ENCODE measurements at places on chromosomes 6 and 20.
A peak's percentile ranks its signal among the peaks of the same experiment; 100 is the strongest.

DNA sequence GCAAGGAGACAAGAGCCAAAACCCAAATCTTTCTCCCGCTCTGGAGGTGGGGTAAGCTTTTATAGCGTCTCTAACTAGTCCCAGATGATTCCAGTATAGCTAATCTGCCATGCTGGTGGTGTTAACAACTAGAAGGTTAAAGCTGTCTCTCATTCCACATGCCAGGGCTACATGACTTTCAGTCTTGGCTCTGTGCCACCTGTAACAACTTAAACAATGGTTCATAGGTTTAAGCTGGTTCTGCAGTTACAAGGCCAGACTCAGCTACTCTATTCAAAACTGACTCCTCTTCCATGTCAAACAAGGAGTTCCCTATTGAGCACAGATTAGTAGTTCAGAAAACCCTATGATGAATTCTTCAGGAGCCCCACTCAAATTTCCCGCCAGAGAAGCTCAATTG lies 128.9 kb downstream of the ELOVL4 start:
- DNase-seq, result no peak

DNA sequence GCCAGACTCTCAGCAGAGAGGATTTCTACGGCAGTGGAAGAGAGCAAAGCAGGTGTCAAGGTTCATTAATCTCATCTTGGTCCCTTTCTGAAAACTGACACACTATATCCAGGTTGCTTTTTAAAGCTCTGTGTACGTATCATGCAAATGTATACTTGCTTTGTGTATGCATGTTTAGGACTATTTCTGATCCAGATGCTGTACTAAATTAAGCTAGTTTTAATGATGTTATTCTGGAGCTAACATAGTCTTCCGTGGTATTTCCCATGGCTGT lies 59.2 kb upstream of the SNX9 start:
- no peak for DNase-seq

- DNase-seq, result no peak
Observed at GRCh38 chr6:27025351-27025750, 222.2 kb upstream of the PRSS16 start.

- DNase-seq, result no peak
Observed at GRCh38 chr6:98669371-98669770, 165.0 kb upstream of the POU3F2 start.

GRCh38 chr6:37174515-37175331 lies 4.8 kb downstream of the PIM1 start:
- peak; percentile 49 for DNase-seq

DNA sequence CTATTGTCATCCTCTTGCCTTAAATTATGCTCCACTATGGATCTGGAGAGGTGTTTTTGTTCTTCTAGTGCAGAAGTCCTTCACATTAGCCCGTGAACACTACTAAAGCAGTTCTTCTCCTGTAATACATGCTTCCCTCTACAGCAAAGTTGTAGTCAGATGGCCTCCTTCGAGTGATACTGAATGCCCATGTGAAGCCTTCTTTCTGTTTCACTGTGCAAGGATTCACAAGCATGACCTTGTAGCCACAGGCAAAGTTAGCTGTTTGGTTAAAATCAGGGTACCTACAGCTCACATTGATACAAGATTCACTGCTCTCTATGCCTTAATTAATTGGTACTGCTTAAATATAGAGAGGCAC lies 47.6 kb downstream of the ARHGAP18 start:
- no peak for DNase-seq

DNA sequence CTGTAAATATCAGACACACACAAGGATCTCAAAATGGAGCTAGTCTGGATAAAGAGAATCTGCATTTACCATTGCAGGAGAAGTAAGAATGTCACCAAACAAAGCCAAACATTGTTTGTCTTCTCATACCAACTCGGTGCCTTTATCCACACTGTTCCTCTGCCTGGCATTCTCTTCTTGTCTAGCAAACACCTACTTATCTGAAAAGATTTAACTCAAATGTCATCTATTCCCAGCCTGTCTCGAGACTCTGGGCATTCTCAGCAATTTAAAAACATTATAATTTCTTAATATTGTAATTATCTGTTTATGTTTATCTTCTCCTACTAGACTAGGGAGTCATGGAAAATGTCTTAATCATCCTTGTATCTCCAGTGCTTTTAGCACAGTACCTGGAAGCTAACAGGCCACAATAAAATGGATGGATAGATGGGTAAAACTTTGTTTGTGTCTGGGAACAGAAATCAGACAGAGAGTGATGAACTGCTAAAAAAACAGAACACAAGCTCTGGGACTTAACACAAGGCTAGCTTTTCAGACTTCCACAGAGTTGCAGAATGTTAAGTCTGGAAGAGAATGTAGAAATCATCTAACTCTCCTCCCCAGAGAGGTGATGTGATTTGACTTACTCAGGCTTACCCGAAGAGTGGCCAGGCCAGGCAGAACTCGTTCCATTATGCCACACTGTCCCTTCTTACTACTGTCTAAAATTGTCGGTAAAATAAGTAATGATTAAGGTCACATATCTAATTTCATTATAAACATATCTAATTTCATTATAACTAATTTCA lies 42.3 kb upstream of the FAM83C start:
- DNase-seq, result no peak

DNA sequence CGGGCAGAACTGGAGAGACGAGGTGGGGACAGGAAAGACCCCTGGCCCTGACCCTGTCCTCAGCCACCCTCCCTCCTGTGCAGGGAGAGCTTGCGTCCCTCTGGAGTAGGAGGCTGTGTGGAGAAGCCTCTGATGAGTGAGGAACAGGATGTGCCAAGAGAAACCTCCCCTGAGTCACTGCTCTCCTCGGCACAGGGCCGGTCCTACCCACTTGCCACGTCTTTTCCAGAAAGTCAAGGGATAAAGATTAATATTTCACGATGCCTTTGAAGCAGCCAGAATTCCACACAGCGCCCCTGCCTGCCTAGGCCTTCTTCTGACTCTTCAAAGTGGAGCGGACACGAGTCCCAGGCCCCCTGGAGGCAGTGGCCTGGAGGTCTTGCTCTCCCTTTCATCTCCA lies 34.9 kb upstream of the THBS2 start:
- no peak for DNase-seq

- DNase-seq, result no peak
Observed at GRCh38 chr6:6689400-6690143, 101.1 kb downstream of the LY86 start.

DNA sequence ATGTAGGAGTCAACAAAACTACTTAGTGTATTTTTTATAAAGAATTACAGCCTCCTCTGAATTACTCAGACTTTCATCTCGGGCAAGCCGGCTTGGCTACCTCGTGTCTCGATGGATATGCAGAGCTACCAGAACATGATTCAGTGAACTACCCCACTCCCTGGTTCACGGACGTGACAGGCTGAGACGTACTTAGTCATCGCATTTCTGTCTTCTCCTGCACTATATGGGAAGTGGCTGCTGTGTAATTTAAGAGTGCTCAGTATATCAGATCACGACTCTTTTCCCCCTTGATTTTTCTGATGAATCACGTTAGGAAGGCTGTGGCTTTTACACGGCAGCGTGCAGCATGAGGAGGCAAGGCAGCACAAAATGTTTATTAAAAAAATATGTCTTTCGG lies 302.7 kb upstream of the ZFP64 start:
- DNase-seq, result no peak

DNA sequence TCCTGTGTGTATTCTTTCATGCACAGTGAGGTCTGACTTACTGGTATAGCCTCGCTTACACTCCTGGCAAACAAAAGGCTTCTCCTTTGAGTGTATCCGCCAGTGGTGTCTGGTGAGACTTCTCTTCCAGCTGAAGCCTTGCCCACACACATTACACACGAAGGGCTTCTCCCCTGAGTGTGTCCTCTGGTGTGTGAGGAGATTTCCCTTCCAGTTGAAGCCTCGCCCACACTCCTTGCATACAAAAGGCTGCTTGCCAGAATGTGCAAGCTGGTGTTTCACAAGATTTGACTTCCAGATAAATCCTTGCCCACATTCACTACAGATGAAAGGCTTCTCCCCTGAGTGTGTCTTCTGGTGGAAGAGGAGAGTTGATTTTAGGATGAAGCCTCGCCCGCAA lies 21.5 kb downstream of the ZNF337 start:
- no peak for DNase-seq

- DNase-seq, result no peak
Observed at GRCh38 chr6:144417681-144418080, 132.5 kb downstream of the UTRN start.

GRCh38 chr20:21358737-21359136 lies 38.6 kb downstream of the NKX2-4 start:
- no peak for DNase-seq

- peak; percentile 42 for DNase-seq
Observed at GRCh38 chr6:37105148-37106050, 64.6 kb upstream of the PIM1 start.

DNA sequence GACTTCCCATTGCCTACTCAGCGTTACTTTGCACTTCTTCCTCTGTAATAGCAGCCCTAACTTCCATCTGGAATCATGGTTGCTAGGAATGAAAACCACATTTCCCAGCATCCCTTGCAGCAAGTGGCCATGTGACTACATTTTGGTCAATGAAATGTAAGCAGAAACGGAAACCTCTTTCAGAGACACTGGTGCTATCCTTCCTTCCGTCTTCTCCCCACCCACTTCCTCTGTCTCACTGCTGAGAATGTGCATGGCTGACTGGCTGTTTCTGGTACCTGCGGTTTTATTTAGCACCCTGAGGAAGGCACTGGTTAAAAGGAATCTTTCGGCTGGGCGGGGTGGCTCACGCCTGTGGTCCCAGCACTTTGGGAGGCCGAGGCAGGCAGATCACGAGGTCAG lies 107.4 kb downstream of the SCML4 start:
- DNase-seq, result no peak

DNA sequence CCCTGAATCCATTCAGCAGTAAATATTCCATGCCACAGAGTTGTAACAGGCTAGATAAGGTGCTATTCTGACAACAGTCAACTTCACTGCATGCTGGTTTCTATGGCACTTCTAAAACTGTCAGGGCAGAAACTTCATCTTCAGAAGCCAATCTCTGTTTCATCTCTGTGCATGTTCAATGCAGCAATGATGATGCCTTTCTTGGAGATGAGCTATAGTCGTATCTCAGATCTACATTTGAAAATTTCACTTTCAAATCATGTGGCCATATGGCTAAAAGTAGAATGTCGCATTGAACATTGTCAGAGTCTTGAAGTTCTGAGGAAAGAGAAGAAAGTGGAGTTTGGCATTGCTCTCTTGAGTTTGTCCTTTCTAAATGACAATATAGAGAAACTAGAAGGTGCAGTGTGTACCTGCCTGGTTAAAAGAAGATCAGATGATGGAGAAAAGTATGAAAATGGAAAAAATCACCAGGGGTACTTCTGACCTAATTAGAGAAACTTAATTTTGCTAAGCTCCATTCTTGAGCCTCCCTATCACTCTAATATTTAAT lies 49.0 kb upstream of the VSTM2L start:
- DNase-seq, result no peak

DNA sequence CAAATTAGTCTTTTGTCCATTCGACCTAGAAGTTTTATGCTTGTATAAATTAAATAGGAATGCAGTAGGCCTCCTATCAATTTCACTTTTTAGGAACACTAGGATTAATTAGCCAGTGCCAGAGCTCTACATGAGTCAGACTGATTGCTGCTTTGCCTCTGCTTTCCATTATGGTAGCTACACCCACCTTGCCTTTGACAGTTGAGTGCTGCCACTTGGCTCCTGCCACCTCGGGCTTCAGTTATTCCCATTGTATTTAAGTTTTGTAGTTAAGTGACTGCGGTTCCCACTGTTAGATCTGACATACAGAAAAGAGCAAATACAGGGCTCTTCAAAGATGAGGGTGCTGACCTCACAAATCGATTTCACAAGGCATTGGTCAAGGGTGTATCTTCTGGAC lies 16.6 kb upstream of the WFDC12 start:
- DNase-seq, result no peak

- DNase-seq, result no peak
Observed at GRCh38 chr20:39248171-39248861, 286.2 kb downstream of the DHX35 start.

- no peak for DNase-seq
Observed at GRCh38 chr6:3211681-3212080, 15.8 kb downstream of the TUBB2B start.

GRCh38 chr6:52555518-52556233 lies 21.2 kb downstream of the TRAM2 start:
- no peak for DNase-seq

DNA sequence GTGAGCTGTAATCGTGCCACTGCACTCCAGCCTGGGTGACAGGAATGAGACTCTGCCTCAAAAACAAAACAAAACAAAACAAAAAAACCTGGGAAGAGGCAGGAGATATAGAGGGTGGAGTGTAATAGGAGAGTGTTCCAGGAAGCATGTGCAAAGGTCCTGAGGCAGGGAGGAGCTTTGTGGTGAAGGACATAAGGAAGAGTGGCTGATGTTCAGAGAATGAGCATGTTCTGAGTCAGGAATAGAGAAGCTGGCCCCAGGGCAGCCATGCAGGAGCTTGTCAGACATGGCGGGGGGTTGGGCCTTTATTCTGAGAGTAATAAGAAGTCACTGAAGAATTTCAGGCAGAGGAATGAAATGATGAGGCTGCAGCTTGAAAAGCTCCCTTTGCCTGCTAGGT lies 337.0 kb downstream of the CDH26 start:
- DNase-seq, result no peak

- no peak for DNase-seq
Observed at GRCh38 chr6:18897350-18897749, 510.2 kb downstream of the RNF144B start.

All from hematopoietic multipotent progenitor cell treated with erythropoietin and hydrocortisone succinate and interleukin-3 and kit ligand, for 15 days (in vitro differentiated cells).